ENCODE measurements at places on chromosomes 4 and X.
A peak's percentile ranks its signal among the peaks of the same experiment; 100 is the strongest.

DNA sequence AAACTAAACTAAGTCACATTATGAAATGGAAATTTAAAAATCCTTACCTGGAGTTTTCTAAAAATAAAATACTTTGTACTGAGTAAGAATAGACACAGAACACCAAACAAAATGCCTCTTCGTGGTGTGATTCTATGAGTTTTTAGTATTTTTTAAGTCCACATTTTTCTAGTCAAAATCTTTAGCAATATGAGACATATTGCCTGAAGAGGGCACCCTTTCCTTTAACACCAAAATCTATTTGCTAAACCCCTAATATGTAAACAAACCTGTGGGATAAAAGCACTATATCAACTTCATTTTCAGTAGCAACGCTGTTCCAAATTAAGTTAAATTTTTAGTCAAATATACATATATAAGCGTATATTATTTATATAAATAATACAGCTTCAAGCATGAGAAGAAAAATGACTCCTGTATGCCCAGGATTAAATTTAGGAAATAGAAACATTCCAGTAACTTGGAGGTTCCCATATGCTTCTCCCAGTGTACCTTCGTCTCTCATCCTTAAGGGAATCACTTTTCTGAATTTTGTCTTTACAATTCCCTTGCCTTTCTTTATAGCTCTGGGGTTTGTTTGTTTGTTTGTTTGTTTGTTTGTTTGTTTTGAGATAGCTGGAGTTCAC, 23.0 kb upstream of the PGM2 start:
- peak; percentile 60 for DNase-seq

GRCh38 chr4:112348488-112349158, 51.5 kb downstream of the ALPK1 start:
- DNase-seq = peak; percentile 51

DNA sequence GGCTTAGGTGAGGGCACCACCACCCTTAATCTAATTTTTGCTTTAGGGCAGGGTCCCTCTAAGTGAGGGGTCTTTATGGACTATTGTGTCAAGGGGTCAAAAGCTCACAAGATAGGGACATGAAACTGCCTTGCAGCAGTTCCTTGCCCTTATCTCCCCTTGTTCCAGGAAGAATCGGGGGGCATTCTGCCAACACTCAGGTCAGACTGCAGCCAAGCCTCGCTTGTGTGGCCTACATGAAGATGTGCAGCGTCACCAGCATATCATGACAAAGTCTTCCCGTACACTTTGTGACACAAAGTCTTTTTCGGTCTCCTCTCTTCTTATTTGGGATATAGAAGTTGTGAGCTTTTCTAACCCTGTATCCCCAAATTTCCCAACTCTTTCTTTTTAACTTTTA, 17.5 kb upstream of the USP9X start:
- DNase-seq = no peak

GRCh38 chrX:41184312-41184711, 99.1 kb downstream of the USP9X start:
- DNase-seq = no peak

- DNase-seq = no peak
These were observed 380.6 kb downstream of the MAPK10 start for GRCh38 chr4:85979276-85979675.

All from fibroblast of upper back skin (primary cell).